ENCODE measurements at places on chromosomes 4 and X. TPM values are rescaled to one million over a fixed set of nuclear protein-coding genes. Genes with fewer than 3 reads are reported as not detected.

The COL4A6 gene
- 0.46 TPM for total RNA-seq

The TAF7L gene
- 5.0 TPM for total RNA-seq

The RTL5 gene
- 0.03 TPM for total RNA-seq

The RBMXL3 gene
- not detected for total RNA-seq

The BTC gene
- total RNA-seq: not detected

The PCDH7 gene
- total RNA-seq: not detected

The GNPDA2 gene
- 35.7 TPM for total RNA-seq

The GYPA gene
- total RNA-seq: not detected

The TLR2 gene
- total RNA-seq: 0.62 TPM

The CETN2 gene
- total RNA-seq: 73.4 TPM

The CT55 gene
- not detected for total RNA-seq

The TIGD4 gene
- total RNA-seq: 0.07 TPM

The GAGE2A gene
- total RNA-seq: not detected

GRCh38 chrX:153061732-153062131 is 5.5 kb downstream of the PNMA3 start:
- DNase-seq: no peak

- peak; percentile 28 for DNase-seq
Measured at GRCh38 chrX:78455901-78456300, 128.5 kb upstream of the CYSLTR1 start.

GRCh38 chrX:21843179-21843578 is 3.8 kb downstream of the MBTPS2 start:
- DNase-seq: no peak

DNA sequence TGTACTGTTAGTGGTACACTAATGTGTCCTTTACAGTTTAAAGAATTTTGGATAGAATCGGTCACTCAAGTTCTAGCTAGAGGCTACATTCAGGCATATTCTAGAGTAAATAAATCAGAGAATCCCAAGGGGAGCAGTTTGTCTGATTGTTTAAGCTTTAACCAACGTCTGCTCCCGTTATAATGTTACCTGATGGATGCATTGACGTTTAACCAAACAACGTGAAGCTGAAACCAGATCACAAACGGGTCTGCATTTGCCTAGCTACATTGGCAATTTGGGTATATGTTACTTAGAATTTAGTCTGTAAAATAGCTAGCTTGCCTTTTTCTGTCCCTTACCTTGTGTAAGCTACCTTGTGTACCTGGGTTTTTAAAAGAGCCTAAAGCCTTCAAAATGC is 1.6 kb downstream of the PI4K2B start:
- no peak for DNase-seq

- no peak for DNase-seq
Measured at GRCh38 chr4:37982736-37983135, 22.5 kb downstream of the PTTG2 start.

DNA sequence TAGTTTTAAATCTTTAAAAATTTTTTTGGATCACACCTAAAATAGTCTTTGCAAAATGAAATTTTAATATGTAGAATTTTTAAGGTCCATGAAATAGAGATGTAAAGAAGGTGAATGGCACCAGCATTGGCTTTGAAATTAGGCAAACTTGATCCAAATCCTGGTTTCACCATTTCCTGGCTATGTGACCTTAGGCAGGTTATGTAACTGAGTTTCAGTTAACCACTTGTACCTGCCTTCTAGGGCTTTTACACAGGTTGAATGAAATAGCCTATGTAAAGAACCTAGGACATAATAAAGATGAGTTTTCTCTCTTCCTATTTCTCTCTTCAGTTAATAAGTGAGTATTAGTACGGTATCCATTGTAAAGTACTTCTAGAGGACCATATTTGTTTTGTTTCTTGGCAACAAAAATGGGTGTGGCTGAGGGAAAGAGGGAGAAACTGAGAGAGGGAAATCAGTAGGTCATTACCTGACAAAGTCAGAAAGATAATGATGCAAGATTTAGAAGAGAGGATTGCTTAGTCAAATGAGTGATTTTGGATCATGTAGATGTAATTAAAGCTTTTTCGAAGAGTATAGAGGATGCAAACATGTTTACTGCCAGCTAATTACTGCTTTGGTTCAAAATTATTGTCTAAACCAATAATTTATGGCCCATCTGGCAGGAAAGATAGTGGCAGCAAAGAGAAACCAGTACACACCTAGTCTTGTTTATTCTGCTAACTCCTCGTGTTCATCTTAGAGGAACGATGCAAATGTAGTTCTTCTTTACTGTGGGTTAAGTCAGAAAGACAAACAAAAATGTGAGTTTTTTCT is 81.9 kb downstream of the PDLIM5 start:
- no peak for DNase-seq

DNA sequence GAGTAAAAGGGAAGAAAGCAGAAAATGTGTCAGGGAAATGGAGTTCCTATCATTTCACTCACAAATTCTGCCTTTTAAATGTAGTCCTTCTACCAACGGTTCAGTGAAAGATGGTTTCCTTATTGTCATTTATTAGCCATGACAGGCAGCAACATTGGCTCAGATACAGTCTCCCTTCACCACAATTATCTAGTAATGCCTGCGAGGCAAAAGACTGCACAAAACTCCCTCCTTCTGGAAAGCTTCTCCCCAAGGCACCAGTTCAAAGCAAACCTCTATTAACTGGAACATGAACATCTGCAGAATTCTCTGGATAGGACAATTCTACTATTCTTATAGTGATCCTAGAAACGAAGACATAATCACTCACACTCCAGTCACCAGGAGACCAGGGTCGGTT is 28.3 kb downstream of the DCTD start:
- no peak for DNase-seq

DNA sequence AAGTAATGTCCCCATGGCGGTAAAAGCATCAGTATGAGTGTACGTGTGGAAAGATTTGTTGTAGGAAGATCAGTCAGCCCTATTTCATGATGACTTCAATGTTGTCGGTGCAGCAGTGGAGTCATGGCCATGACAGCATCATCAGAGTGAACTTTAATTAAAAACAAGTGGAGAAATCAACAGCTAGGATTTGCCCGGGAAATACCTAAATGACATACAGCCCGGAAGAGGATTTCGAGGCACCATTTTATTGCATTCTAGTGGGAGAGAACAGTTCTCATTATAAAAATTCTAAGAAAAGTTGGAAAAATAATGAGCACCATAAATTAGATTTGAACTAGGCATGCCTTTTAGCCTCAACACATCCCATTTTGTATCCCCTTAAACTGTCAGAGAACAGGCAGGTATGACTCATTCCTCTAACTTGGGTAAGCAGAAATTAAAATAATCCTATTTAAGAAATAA is 170.1 kb downstream of the SHROOM3 start:
- DNase-seq: no peak

GRCh38 chr4:20682853-20683252 is 17.4 kb upstream of the PACRGL start:
- DNase-seq: no peak

- DNase-seq: peak; percentile 64
Measured at GRCh38 chrX:103453655-103454054, 65.6 kb downstream of the RAB40A start.

GRCh38 chr4:83890816-83891215 is 354.9 kb downstream of the GPAT3 start:
- no peak for DNase-seq

- DNase-seq: no peak
Measured at GRCh38 chr4:48509543-48509942, 19.5 kb downstream of the ZAR1 start.

DNA sequence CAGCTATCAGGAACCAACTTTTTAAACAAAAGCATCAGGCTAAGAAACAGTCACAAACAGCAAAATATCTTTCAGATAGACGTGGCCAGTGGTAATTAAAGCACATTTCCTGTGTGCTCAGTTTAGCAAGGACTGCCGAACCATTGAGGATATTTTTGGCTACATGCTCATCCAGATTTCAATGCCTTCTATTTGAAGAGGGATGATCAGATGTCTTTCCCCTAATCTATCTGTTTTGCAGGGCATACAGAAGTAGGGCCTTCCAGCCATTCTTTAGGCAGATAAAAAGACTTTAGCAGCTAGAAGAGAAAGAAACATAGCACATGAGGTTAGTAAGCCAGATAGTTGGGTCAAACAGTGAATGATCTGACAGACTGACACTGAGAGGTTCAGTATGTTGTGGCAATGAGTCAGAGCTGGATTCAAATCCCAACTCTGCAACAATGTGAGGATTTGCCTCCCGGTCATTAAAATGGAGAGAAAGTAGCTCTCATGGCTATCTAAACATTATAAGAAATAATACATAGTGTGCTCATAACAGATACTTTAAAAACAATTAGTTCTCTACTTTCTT is 100.0 kb upstream of the PRKG2 start:
- DNase-seq: peak; percentile 26

DNA sequence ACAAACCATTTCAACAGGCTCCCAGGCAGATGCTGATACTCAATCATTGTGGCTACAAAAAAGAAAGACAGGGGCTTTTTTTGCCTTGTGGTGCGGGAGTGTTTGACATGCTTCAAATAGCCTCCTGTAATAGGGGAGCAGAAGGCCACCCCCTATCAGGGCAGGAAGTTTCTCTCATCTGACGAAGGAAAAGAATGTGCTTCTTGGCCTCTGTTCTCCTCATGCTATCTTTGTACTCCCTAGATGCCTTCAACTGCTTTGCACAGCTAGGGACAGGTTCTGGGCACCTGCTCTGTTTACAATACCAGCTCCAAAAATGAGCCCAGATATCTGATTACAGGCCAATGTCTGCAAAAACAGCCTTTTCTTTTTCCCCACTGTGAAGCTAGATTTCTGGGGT is 391.1 kb downstream of the STIM2 start:
- DNase-seq: no peak

GRCh38 chr4:180788729-180789128 is 1454.5 kb upstream of the TENM3 start:
- no peak for DNase-seq

- no peak for DNase-seq
Measured at GRCh38 chr4:158949099-158949498, 153.8 kb upstream of the RAPGEF2 start.

DNA sequence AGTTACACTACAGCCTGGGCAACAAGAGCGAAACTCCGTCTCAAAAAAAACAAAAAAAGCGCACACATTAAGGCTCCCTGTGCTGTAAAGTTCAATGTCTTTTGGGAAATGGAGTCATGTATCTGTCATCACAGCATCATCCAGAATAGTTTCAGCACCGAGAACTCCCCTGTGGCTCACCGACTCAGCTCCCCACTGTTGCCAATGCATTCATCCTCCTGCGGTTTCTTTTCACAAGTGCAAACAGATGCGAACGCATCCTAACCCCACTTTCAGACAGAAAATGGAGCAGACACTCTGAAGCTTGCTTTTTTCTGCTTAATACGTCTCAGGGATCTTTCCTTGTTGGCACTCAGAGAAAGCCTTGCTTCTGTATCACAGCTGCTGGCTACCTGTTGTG is 13.8 kb upstream of the SH3TC1 start:
- DNase-seq: peak; percentile 83

DNA sequence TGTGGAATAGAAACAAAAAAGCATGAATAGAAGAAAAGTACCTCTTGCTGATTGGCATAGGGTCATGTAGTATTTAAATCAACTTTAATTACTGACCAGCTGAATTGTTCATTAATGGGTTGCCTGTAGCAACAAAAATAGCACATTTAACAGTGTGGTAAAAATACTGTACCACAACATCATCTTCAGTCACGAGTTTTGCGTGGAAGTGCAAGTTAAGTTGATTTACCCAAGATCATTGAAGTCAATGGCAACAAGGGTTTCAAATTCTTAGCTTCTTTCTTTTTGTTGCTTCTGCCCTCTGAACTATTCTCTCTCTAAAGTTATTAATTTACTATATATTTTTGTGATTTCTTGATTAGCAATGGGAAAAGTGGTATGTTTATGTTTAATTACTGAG is 526.6 kb downstream of the C4orf33 start:
- no peak for DNase-seq

GRCh38 chrX:41259516-41259915 is 74.4 kb upstream of the DDX3X start:
- no peak for DNase-seq

- no peak for DNase-seq
Measured at GRCh38 chr4:103934178-103934789, 214.5 kb upstream of the TACR3 start.

- DNase-seq: no peak
Measured at GRCh38 chr4:173797296-173797695, 267.3 kb upstream of the HAND2 start.

GRCh38 chr4:174460684-174461083 is 61.6 kb downstream of the HPGD start:
- DNase-seq: no peak

DNA sequence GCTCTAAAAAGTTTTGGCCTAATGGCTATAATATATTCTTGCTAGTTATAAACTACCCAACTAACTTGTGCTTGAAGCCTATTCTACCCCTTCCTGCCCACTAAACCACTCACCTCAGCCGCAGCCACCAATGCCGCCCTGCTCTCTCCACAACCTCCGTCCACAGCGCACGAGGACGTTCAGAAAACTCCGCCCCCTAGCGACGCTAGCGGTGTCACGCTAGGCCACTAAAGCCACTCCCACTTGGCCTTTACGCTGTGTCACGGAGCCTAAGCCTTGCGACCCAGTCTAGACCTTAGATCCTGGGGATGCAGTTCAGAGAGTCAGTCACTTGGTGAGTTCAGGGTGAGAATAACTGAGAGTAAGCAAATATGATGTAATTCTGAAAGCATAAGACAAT is at the start of gene TEX11:
TEX11 (minus strand) TSS at position 171 of the 400 bp plus-strand sequence. CDS start 922 bp downstream, outside the sequence.
- DNase-seq: no peak

GRCh38 chr4:104022226-104022625 is 302.4 kb upstream of the TACR3 start:
- DNase-seq: no peak

- no peak for DNase-seq
Measured at GRCh38 chr4:70925899-70926635, 23.9 kb downstream of the MOB1B start.

DNA sequence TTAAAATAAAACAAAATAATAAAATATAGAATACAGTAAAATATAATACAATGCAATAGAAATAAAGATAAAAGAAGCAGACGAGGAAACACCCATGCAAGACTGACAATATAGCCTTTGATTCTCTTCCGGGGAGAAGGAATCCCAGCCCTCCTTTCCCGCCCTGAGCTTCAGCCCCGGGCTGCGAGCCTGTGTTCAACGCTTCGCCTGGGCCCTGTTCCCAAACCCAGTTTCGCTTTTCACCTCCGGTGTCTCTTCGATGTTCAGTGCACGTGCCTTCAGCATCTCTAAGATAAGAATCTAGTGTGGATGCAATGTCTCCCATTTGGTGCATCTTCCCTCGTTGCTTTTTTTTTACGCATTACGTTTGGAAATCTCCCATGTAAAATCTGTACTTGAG is 38.4 kb upstream of the ARSD start:
- DNase-seq: peak; percentile 21

GRCh38 chrX:3962511-3963311 is 249.3 kb upstream of the PRKX start:
- DNase-seq: no peak
